NCI-H1105 treated with DMSO at 0.1 percent for 48 hours (cell line): ENCODE measurements at places on chromosomes 1 and 21.
A peak's percentile ranks its signal among the peaks of the same experiment; 100 is the strongest.

DNA sequence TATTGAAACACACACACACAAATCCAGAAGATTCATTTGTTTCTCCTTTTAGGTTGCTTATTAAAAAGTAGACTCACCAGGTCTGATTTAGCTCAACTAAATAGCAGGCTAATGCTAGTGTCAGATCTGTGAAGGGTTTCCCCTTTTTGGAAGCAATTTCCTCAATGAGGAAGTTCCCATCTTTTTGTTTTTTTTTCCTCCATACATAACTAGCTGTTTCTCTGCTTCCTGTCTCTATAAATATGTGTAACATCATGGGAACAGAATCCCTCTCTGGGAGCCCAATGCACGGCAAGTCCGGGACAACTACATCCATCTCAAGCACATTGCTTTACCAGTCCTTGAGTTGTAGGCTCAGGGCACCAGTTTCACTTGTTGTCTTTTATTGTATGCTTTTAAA, 1421.1 kb downstream of the PLA2G4A start:
- no peak for DNase-seq

DNA sequence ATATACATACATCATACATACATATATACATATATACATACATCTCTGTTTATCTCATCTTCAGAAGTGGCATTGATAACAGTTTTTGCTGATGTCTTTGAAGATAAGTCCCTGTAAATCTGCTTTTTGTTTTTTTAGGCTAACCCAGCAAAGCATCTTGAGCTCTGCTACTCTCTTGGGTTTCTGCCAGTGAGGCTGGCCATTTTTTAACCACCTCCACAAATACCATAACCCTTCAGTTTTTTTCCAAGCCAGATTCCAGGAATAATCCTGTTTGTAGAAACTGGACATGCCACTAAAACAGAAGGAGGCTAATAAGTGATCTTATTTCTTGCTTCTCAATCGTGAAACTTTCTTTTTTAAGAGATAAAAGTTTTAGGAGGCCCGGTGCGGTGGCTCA, 21.6 kb downstream of the SDHC start:
- no peak for DNase-seq

DNA sequence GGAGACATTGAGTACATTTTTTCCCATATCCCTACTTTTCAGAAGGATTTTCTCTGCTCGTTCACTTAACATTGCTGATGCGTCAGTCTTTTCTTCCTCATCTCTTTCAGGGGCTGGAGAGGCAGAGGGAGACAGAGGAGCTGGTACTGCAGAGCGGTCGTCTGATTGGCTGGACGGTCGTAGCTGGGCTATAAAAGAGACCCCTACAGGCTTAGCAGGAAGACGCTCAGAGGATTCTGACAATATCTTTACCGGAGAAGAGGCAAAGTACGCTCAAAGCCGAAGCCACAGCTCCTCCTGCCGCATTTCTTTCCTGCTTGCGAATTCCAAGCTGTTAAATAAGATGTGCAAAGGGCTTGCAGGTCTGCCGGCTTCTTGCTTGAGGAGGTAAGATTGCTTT, at the start of gene RGS4:
Gene RGS4, plus strand, starts transcription at position 220 of the 400 bp plus-strand sequence. Its CDS starts 124 bp downstream, at position 344.
- DNase-seq, result no peak

DNA sequence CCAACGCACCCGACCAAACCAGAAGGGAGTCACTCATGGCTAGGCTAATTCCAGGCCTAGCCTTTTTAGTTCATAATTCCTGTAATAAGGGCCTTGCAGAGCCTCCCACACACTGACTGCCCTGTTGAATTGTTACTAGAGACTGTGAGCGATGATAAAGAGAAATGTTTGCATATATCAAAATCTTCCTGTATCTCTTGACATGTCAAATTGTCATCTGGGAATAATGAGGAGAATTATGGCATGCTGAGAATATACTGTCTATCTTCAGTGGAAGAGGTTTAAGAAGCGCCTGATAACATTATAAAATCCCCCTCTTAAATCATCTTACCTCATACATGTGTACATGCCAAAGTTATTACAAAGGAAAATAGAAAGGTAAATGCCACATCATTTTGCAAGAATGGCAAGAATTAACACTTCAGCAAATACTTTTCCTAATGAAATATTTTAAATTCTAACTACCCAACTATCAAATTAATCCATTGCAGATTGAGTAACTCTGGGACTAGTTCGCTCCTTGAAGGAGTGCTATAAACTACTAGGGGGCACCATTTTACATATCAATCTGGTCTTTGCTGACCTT, 144.1 kb downstream of the CENPF start:
- DNase-seq, result no peak

DNA sequence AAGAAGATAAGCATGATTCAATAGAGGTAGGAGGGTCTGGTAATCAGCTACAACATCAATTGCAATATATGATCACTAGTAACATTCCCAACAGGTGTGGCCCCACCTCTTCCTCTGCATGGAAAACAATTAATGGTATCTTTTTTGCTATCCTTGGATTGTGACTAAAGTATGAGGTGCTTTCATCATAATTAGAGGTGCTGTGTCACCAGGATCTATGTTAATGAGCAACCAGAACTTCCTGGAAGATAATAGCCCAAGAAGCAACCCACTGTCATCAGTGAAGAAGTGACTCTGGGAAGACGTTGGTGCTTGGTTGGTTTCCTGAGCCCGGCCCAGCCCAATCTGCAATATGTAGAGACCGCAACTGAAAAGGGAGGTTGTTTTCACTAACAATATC, 167.2 kb downstream of the SETD4 start:
- DNase-seq, result no peak

DNA sequence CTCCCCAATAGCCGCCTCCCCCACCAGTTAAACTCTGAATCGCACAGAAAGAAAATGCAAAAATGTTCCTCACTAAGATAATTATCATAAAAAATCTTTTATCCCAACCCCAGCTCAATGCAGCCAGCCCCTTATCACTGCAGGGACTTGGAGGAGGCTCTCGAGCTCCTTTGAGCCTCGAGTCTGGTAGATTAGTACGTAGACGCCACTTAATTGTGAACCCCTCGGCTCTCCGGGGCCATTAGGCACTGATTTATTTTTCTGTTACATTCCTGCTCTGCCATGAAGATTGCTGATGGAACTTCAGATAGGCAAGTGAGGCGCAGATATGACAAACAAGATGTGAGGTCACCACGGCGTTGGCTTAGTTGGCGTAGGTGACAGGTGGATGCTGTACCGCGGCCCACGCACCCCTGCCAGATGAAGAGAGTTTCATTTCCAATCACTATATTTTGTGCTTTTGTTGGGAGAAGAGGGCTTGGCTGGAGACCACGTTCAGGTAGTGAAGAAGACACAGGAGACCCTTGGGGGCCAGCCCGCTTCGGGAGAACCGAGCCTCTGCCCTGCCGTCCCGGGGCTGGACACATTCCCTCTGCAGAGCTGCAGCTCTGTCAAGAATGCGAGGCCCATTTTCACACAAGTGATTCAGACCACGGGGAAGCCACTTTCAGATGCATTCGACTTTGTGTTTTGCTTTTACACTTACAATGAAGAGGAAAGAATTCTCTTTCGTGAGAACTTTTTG, 55.9 kb upstream of the ARHGEF16 start:
- no peak for DNase-seq

DNA sequence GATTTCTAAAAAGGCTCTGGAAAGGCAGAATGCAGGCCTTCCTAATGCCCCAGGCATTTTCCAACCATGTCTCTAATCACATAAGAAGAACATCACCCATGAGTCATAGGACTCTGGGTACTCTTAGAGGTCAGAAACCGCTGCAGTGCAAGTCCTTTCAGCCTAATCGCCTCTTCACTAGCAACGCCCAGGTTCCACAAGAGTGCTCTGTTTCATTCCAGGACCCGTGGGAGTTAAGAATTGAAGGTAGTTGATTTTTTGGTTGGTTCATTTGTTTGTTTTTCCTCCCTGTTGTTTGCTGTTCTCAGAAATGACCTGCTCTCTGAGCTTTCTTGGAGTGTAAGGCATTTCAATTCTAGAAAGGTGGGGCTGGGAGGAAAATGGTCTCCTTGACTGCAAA, 123.2 kb downstream of the NR5A2 start:
- DNase-seq, result no peak

GRCh38 chr1:59354709-59355337, 57.9 kb downstream of the FGGY start:
- no peak for DNase-seq

- DNase-seq, result no peak
Observed at GRCh38 chr1:39331647-39332046, 127.2 kb downstream of the MACF1 start.

DNA sequence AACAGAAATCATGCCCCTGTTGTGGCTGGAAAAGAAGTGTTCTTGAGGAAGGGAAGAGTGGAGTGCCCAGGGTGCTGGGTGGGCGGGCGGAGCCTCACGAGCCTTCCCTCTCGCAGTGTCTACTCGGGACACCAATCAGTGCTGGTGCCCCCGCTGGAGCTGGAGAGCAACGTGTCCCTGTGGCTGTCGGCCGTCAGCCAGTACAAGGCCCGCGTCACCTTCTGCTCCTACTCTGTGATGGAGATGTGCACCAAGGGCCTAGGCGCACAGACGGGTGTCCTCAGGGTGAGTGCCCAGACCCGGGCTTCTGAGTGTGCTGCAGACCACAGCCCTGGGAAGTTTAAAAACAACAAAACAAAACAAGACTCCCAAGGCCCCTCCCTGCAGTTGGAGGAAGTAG, 47.4 kb downstream of the S100B start:
- no peak for DNase-seq

GRCh38 chr1:32666901-32667566, 16.0 kb downstream of the RBBP4 start:
- no peak for DNase-seq

GRCh38 chr1:177256153-177257075, 85.7 kb downstream of the BRINP2 start:
- DNase-seq, result no peak

GRCh38 chr1:21323091-21323490, 32.8 kb upstream of the ECE1 start:
- DNase-seq, result no peak

GRCh38 chr1:100670083-100670482, 49.5 kb upstream of the VCAM1 start:
- no peak for DNase-seq

- DNase-seq, result no peak
Observed at GRCh38 chr1:175499595-175500382, 243.6 kb downstream of the TNR start.

DNA sequence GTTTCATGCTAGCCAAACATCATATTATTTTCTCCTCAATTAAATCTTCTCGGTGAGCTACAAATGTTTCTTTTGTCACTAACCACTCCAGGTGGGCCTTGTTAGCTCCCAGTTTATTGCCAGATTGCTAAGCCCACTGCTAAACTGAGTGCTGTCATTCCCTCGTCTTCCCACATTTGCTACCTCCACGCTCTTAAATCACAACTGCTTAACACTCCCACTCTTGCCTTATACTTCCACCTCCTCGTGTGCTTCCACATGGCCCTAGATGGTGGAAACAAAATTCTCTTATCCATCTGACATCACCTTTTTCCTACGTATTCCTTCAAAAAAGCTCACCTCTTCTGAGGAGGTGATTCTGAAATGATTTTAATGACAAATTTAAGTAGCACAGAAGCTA, 34.6 kb upstream of the AKT3 start:
- DNase-seq, result no peak

DNA sequence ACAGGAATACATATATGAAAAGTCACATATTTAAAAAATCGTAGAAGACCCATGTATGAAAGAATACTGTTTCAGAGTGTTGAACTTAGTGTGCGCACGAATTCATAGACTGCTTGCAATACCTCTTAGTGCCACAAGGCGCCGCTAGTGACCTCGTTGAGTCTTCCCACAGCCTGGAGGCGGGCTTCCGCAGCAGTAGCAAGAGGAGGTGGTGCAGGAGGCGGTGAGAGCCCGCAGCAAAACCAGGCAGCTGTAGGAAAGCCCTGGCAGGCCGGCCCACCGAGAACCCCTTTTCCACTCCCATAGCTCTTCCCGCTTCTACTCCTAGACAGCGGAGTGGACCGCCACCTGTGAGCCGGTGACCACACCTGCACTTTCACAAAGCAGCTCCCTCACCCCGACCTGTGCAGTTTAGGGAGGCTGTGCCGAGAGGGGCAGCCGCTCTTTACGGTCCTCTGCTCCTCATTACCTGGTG, 23.5 kb downstream of the MTARC1 start:
- no peak for DNase-seq

GRCh38 chr1:225830841-225831240, 20.9 kb downstream of the EPHX1 start:
- no peak for DNase-seq

GRCh38 chr1:175530622-175531375, 212.6 kb downstream of the TNR start:
- peak; percentile 42 for DNase-seq

GRCh38 chr1:213325482-213325881, 274.4 kb downstream of the RPS6KC1 start:
- no peak for DNase-seq

DNA sequence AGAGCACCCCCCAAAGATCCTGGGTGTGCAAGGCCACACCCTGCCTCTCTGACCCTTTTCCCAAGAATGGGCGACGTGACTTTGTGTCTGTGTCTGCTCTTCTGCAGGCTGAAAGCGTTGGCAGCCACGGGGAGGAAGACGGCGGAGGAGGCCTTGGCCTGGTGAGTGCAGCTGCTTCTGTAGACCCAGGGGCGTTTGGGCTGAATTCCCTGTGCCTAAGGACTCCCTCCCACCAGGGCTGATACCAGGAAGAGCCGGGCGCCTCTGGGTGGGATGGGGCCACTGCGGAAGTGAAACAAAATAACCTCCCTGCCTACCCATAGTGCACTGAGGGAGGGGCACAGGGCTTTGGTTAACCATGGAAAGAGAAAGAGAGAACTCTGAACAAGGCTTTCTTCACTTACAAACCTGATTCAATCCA, 2.5 kb downstream of the UBASH3A start:
- DNase-seq, result no peak

- DNase-seq, result no peak
Observed at GRCh38 chr1:223429821-223430220, 36.6 kb downstream of the CCDC185 start.

DNA sequence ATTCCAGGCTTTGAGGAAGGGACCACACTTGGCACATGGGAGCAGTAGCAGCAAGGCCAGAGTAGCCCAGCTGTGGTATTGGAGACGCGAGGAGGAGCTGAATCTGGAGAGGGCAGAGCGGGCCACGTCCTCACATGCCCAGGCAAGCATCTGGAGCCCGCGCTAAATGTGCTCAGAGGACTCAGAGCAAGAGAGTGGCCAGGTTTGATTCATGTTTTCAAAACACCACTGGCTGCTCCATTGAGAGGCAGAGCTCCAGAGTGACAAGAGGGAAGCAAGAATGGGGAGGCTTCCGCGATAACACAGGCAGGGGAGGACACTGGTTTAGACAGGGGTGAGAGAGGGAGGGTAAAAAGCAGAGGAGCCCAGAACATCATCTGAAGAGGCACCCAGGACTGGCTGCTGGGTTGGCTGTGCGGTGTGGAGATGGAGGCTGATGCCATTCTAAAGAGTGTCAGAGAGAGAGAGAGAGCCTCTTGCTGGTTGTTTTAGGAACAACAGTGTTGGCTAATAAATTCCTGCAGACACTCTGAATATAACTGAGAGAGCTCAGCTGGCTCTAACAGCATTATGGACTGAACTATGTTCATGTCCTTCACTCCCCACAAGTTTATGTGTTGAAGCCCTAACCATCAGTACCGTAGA, 32.3 kb downstream of the RCAN1 start:
- no peak for DNase-seq
